A172 (cell line): ENCODE measurements at places on chromosomes 4 and X. TPM values are rescaled to one million over a fixed set of nuclear protein-coding genes. Genes with fewer than 3 reads are reported as not detected.
A peak's percentile ranks its signal among the peaks of the same experiment; 100 is the strongest.

The POU3F4 gene
- not detected in 2 replicates for total RNA-seq

The SYTL4 gene
- total RNA-seq, result 5.4 and 5.7 TPM in 2 replicates

The PPM1K gene
- total RNA-seq, result 7.9 and 9.5 TPM in 2 replicates

The PPARGC1A gene
- 2.1 and 3.1 TPM in 2 replicates for total RNA-seq

DNA sequence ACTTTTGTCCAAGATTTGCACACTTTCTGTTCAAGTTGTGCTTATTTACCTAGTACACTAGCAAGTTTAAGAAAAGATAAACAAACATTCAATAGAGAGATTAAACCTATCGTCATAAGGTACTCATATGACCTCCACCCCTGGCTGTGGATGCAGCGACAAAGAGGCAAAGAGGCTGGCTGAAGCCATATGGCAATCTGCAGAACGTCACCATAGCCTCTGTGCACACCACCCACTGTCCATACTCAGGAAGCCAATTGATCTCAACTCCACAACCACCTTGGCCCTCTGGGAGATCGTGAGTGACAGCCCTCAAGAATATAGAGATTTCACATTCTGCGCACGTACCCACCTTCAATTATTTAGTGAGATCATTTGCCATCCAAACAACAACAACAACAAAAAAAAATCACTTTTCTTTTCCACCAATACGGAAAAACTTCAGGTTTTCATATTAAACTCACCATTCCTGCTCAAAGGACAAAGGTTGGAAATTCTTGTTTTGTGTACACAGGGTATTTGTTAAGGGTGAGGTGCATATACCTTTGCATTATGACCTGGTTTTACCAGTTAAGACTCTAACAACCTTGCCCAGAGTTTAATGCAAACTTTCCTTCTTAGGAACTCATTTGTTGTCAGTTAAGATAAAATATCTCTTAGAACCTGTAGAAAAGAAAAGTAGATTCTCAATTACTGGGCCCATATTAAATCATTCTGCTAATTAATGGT lies 243.0 kb upstream of the FSTL5 start:
- DNase-seq, result no peak

DNA sequence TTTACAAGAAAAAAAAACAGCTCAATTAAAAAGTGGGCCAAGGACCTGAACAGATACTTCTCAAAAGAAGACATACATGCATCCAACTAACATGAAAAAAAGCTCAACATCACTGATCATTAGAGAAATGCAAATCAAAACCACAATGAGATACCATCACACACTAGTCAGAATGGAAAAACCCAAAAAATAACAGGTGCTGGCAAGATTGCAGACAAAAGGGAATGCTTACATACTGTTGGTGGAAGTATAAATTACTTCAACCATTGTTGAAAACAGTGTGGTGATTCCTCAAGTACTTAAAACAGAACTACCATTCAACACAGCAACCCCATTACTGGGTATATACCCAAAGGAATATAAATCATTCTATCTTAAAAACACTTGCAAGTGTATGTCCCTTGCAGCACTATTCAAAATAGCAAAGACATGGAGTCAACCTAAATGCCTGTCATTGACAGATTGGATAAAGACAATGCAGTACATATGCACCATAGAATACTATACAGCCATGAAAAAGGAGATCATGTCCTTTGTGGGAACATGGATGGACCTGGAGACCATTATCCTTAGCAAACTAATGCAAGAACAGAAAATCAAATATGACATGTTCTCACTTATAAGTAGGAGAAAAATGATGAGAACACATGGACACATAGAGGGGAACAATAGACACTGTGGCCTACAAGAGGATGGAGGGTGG lies 97.6 kb downstream of the RAB28 start:
- DNase-seq, result no peak

GRCh38 chr4:124713185-124713592 lies 657 bp upstream of the ANKRD50 start:
- DNase-seq, result peak; percentile 78

GRCh38 chr4:605702-606425 lies 19.5 kb upstream of the PDE6B start:
- no peak for DNase-seq

GRCh38 chr4:11608992-11609391 lies 180.3 kb upstream of the HS3ST1 start:
- no peak for DNase-seq

GRCh38 chr4:120829113-120829831 lies 93.3 kb downstream of the PRDM5 start:
- no peak for DNase-seq

DNA sequence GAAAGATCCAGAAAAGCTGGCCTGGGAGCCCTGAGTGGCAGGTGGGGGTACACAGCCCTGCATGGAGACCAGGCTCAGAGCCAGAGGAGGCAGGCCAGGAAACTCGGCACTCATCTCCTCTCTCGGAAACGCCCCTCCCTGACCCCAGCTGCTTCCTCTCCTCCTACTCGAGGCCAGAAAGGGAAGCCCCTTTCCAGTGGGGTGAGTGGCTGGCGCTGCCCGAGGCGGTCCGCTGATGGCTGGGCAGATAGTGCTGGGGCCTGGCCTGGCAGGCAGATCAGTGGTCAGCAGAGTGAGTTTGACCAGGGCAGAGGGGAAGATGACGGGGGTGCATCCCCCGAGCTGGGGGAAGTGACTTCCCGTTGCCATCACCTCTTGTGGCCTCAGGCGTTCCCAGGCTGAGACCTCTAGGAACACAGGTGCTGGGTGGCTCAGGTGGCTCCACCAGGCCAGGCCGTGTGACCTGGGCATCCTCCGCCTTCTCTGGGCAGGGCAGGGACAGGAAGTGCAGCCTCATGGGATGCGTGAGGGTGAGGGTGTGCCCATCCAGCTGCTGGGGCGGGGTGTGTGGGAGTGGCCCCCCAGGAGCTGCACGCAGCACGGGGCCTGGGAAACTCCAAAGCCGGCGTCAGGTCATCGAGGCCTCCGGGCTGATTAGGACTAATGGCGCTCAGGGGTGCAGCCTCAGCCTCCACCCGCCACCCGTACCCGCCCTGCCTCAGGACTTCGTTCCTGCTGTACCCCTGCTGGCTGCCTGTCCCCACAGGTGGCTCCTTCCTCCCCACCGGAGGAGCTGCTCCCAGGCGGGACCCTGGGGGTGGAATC lies 5.7 kb downstream of the SH3BP2 start:
- DNase-seq, result peak; percentile 87

DNA sequence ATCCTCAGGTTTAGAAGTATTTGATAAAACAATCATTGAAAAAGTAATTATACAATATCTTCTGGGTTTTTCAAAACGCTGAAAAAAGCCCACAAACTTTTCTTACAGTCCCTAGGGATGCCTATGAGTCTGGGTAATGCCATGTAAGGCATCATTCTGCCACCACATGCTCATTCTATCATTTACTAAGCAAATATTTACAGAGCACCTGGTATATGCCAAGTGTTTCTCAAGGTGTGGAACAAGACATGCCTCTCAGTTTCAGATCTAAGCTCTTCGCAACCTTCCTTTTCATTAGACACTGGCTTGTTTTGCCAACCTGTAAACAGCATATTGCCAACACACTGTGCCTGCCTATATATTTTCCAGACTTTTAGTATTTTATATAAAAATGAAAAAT lies 17.7 kb downstream of the MID1 start:
- DNase-seq, result no peak
